ENCODE measurements at places on chromosomes 4 and X. TPM values are rescaled to one million over a fixed set of nuclear protein-coding genes. Genes with fewer than 3 reads are reported as not detected.

Gene IBSP
- total RNA-seq: not detected

Gene TEX13C
- total RNA-seq: not detected

Gene TLR1
- total RNA-seq: 0.15 TPM

Gene EREG
- 0.50 TPM for total RNA-seq

Gene GPC4
- total RNA-seq: 19.4 TPM

Gene SSX3
- 1.2 TPM for total RNA-seq

Gene PCSK1N
- total RNA-seq: 16.9 TPM

Gene TREX2
- 0.77 TPM for total RNA-seq

Gene RPS3A
- 1,751 TPM for total RNA-seq

Gene ZCCHC18
- total RNA-seq: 0.54 TPM

Gene SUV39H1
- total RNA-seq: 29.9 TPM

DNA sequence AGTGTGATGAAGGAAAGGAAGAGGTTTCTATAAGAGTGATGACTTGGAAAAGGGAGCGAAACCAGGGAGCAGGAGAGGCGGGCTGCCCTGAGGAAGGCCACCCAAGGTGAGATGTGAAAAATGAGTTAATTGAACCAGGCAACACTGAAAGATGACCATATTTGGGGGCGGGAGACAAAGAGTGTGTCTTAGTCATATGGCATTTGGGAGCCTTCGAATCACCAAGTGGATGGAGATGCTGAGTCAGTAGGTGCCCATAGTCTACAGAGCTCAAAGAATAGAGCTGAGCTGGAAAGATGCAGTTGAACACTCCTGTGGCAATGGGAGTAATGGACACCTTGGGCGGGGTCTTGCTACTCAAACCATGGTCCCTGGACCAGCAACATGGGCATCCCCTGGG is 8.3 kb upstream of the TLR8 start:
- no peak for DNase-seq

DNA sequence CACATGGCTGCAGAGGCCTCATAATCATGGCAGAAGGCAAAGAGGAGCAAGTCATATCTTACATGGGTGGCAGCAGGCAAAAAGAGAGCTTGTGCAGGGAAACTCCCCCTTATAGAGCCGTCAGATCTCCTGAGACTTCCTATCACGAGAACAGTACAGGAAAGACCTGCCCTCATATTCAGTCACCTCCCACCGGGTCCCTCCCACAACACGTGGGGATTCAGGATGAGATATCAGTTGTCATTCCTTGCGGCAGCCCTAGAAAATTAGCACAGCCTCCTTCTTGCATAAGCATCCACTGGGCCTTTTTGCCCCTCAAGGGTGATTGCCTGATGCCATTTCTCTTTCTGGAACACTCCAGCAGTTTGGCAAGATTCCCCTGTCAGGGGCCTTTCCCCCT is 61.7 kb upstream of the STX18 start:
- DNase-seq: no peak

DNA sequence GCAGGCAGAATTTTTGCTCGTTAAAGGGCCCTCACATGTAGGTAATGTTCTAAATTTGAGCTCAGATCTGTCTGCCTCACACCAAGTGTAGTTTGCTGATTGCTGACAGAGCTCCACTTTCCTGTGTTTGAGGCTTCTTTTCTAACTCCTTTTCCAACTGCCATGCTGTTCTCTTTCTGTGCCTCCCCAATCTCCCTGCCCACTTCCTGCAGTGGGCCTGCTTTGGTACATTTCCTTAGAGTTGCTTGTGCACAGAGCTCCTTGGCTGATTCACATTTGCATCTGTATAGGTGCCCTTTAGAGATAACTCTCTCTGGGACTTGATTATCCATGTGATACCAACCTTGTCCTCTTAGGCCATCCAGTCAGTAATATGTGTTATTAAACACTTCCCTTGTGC is 4.5 kb downstream of the MED28 start:
- no peak for DNase-seq

- no peak for DNase-seq
Observed at GRCh38 chrX:140337263-140337662, 167.6 kb downstream of the SOX3 start.

GRCh38 chrX:109585488-109585887 is 39.5 kb downstream of the KCNE5 start:
- DNase-seq: no peak

GRCh38 chrX:124393659-124394058 is 47.3 kb downstream of the SH2D1A start:
- no peak for DNase-seq

DNA sequence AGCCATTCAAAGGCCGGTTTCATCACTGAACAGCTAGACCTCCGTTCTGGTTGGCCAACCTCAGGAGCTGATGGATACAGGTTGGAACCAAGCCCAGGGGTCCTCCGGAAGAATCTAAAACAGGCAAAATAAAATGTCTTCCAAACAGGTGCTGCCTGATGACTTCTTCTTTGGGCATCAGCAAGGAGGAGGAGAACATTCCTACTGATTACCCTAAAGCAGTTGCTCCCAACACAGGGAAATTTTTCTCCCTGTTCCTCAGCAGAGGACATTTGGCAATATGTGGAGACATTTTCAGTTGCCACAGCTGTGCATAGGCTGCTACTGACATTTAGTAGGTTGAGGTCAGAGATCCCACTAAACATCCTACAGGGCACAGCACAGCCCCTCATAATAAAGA is 319.3 kb upstream of the PPARGC1A start:
- no peak for DNase-seq

DNA sequence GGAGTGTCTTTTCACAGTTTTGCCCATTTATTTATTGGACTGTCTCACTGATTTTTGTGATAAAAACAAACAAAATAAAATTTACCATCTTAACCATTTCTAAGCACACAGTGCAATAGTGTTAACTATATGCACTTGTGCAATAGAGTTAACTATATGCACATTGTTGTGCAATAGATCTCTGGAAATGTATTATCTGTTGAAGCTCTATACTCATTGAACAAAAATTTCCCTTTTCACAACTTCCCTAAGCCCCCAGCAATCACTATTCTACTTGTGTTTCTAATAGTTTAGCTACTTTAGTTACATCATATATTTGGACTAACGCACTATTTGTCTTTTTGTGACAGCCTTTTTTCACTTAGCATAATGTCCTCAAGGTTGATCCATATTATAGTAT is 59.7 kb upstream of the BEX4 start:
- peak; percentile 38 for DNase-seq

DNA sequence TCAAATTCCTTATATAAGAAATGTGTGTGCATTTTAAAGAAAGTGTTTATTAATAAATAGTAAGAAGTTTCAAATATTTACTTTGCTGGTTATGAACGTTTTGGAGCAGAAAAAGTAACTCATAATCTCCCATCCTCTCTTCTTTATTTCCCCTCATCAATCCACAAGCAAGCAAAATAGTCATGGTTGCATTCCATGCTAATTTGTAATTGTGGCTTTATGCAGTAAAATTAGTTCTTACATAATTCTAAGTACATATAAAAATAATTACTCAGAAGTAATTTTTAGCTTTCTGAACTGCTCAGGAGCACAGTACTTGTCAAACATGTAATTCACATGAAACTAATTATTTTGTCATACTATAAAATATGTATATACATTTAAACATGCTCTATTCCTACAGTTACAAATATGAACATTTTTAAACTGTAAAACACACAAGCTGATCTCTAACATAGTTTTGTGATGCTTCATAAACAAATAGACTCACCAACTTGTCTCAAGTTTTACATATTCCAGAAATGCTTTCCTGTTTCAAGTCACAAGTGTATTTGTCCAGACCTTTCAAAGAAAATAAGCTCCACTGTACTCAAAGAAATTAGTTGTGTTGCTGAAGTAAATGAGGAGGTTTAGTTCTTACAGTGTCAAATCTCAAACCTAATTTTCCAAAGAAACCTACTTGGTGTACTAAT is 218.9 kb downstream of the PABPC4L start:
- no peak for DNase-seq

- DNase-seq: peak; percentile 6
Observed at GRCh38 chrX:12693754-12694153, 97.5 kb upstream of the PRPS2 start.

GRCh38 chr4:40506492-40506891 is 123.2 kb downstream of the RBM47 start:
- no peak for DNase-seq

GRCh38 chr4:186067757-186068385 is 1.1 kb upstream of the TLR3 start:
- peak; percentile 75 for DNase-seq
